Endodermal cell (in vitro differentiated cells): ENCODE measurements at places on chromosomes 5 and 9. TPM values are rescaled to one million over a fixed set of nuclear protein-coding genes. Genes with fewer than 3 reads are reported as not detected.

GRCh38 chr5:8462565-8462964 lies 593.6 kb downstream of the MTRR start:
- no peak for DNase-seq

GRCh38 chr5:142810743-142811290 lies 40.6 kb downstream of the ARHGAP26 start:
- no peak for DNase-seq

GRCh38 chr9:98225015-98225442 lies 30.4 kb downstream of the TBC1D2 start:
- DNase-seq, result no peak

GRCh38 chr9:104586496-104587180 lies 12.6 kb downstream of the OR13C5 start:
- DNase-seq, result no peak

DNA sequence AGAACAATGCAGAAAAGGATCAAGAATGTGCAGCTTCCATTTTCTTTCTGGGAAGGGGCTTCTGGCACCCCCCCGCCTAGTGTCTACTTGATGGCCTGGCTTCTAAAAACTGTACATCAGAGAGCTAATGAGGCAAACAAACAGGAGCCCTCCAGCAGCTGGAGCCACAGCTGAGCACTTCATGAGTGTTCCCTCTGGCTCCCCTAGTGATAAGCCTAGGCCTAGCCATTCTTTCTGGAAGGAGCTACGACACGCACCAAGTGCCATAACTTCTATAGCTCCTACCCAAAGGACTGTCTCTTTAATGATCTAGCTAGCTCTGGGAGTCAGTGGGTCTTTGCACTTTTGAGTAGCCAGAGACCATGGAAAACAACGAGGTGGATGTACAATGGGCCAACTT lies 66.1 kb downstream of the DNAH5 start:
- peak; percentile 53 for DNase-seq

GRCh38 chr5:65535529-65535987 lies 27.4 kb downstream of the CENPK start:
- no peak for DNase-seq

DNA sequence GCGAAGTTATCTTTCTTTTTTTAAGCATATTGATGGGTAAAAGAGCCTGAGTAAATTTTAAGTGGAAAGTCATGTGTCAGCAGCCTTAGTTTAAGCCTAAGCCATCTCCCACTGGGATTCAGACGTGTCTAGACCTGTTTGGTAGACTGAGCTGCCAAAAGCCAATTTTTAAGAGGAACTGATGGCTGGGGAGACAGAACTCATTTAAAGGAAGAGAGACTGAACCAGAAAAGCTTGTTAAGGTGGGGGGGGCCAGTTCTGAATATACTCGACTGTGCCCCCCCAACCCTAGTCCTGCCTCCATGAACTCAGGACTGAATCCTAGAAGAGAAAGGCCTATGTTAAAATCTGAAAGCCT lies 58.3 kb upstream of the PLPP1 start:
- no peak for DNase-seq

GRCh38 chr9:125970340-125970739 lies 223.2 kb downstream of the PBX3 start:
- DNase-seq, result no peak

Gene GFI1B
- total RNA-seq, result 0.29 and 0.44 TPM in 2 replicates

Gene OR1Q1
- total RNA-seq, result not detected in 2 replicates

DNA sequence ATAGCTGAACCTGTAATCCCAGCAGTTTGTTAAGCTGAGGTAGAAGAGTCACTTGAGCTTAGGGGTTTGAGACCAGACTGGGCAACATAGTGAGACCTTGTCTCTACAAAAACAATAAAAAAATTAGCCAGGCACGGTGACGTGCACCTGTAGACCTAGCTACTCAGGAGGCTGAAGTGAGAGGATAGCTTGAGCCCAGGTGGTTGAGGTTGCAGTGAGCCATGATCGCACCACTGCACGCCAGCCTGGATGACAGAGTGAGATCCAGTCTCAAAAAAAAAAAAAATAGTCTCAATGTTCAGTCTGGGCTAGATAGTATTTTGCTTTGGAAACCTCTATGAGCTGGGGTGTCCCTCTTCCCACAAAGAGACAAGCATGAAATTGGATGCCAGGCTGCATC lies 51.9 kb upstream of the IQGAP2 start:
- DNase-seq, result no peak

DNA sequence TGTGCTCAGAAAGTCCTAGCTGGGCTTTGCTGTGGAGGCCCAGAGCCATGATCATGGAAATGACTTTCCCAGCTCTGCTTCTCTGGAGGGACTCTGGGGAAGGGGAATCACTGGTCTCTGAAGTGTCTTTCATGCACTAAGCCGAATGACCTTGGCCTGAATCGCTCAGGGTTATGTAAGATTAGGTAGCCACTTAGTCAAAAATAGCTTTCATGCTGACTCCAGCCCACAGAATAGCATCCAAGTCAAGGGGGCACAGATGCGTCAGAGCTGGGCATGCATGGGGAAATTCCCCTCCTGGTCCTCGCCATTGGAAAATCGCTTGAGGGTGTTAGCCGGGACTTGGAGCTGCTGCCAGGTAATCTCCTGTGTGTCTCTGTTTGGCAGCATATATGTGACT lies 36.1 kb upstream of the PPARGC1B start:
- no peak for DNase-seq

- DNase-seq, result peak; percentile 93
These were observed at the start of gene ADAMTSL1 for GRCh38 chr9:18473652-18474279. TSS of gene ADAMTSL1 (plus strand) at chr9:18474153. CDS start at chr9:18474233, 80 bp downstream.

- DNase-seq, result no peak
These were observed 6.3 kb downstream of the DOLK start for GRCh38 chr9:128940946-128941755.

DNA sequence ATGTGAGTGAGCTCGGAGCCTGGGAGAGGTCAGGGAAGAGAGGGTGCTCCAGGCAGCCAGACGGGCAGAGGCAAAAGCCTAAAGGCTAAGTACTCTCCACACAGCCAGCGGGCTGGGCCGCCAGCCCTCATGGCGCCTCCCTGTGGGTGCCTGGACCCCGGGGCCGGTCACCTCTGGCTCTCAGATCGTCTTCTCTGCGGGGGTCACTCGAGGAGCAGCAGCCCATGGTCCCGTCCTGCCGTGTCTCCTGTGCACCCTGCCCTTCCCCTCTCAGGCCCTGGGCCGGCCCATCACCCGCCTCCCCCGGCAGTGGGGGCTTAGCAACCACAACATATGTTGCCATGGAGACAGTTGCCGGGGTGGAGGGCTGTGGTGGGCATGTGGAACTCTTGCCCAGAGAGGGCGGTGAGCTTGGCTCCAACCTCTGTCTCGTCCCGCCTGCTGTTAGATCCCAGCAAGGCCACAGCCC lies 4.2 kb downstream of the AK1 start:
- peak; percentile 44 for DNase-seq

GRCh38 chr5:58363461-58364249 lies 96.2 kb downstream of the PLK2 start:
- no peak for DNase-seq

GRCh38 chr5:142642427-142642826 lies 43.5 kb downstream of the FGF1 start:
- no peak for DNase-seq

- DNase-seq, result peak; percentile 55
These were observed 236.1 kb downstream of the ADAMTSL1 start for GRCh38 chr9:18710065-18710464.

Gene PCSK5
- 2.6 and 3.5 TPM in 2 replicates for total RNA-seq

GRCh38 chr5:82942083-82942881 lies 134.9 kb downstream of the TMEM167A start:
- DNase-seq, result no peak

DNA sequence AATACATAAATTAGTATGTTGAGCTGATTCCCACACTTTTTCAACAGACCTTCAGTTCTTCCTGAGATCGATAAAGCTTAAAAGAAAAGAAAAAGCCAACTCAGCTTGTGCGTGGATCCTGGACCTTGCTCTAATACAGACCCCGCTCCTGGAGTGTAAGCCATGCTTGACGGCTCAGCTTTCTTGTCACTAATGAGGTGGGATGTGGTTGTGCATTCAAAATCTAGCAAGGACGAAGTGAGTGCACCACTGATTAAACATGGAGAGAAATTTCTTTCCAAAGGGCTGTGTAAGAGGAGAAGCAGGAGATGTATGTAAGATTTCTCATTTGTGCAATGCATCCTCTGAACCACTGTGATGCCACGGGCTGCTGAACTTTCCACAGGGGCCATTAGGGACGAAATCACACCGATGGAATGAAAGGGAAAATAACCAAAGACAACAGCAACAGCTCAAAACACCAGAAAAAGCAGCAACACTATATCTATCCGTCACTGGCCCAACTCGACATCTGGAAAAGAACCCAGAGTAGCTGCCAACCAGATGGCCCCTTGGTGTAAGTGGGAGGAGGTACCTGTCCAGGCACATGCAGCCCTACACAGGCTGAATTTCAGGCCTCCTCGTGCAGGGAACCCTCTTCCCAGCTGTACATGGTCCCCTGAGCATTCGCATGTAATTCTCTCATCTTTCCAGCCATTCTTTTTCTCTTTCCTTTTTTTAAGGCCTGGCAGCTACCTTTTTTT lies 178.9 kb downstream of the SREK1 start:
- no peak for DNase-seq

- DNase-seq, result no peak
These were observed 147.6 kb downstream of the ST8SIA4 start for GRCh38 chr5:100755435-100755834.

Gene GRIA1
- 0.38 and 1.2 TPM in 2 replicates for total RNA-seq

Gene GAS1
- 5.1 to 6.7 TPM (median 6.3 TPM) in 3 replicates for total RNA-seq

Gene CSF1R
- 0.25 TPM in 1 of 2 replicates, not detected in the other for total RNA-seq

Gene SEC16A
- total RNA-seq, result 52.0 and 54.6 TPM in 2 replicates

Gene PCA3
- total RNA-seq, result not detected in 2 replicates

- peak; percentile 84 for DNase-seq
These were observed 111.9 kb downstream of the NR6A1 start for GRCh38 chr9:124659099-124659659.
